Foreskin melanocyte (primary cell): ENCODE measurements at places on chromosomes 3 and 15.

DNA sequence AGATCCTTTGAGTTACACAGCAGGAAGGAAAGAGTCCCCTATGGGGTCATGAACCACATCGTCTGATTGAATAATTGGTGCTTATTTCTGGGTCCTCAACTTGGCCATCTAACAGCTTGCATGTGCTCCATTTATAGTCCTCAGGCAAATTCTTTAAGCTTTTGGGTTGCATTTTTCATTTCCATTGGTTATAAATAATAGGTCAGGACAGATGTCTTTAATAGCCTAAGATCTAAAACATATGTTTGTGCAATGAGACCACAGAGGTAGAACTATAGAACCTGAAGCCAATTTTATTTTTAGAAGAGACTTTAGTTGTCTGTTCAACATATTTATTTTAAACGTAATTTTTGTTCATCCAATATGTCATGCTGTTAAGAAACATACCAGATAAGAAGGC lies 43.2 kb downstream of the CD200R1L start:
- DNase-seq: no peak

- DNase-seq: no peak
Observed at GRCh38 chr3:90080988-90081387, 973.6 kb downstream of the EPHA3 start.

- no peak for DNase-seq
Observed at GRCh38 chr15:71806452-71806931, 3.9 kb upstream of the NR2E3 start.

DNA sequence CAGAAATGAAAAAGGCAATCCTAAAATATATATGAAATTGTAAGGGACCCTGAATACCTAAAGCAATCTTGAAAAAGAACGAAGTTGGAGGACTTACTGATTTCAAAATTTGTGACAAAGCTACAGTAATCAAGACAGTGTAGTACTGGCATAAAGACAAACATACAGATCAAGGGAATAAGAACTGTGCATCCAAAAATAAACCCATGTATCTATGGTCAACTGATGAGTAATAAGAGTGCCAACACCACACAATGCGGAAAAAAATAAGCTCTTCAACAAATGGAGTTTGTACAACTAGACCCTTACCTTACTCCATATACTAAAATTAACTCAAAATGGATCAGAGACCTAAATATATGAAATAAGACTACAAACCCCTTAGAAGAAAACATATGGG lies 29.6 kb downstream of the GSK3B start:
- no peak for DNase-seq

- no peak for DNase-seq
Observed at GRCh38 chr15:39672666-39673065, 91.8 kb downstream of the THBS1 start.

GRCh38 chr3:65728138-65728537 lies 310.6 kb downstream of the MAGI1 start:
- DNase-seq: no peak

DNA sequence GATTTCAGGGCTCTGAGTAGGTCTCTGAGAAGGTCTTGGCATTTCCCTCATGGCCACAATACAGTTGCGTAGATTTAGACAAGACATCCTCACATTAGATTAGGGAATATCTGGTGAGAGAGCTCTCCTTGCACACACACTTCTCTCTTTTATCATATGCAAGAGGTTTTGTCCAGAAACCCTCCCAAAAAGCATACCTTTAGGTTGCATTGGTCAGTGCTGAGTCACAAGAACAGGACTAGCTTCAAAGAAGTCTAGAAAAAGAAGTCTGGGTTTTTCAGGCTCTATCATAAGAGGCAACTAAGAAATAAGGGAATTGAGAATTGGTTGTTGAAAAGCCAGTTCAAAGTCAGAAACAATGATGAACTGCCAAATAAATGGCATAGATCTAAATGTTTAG lies 40.1 kb upstream of the MITF start:
- DNase-seq: no peak

DNA sequence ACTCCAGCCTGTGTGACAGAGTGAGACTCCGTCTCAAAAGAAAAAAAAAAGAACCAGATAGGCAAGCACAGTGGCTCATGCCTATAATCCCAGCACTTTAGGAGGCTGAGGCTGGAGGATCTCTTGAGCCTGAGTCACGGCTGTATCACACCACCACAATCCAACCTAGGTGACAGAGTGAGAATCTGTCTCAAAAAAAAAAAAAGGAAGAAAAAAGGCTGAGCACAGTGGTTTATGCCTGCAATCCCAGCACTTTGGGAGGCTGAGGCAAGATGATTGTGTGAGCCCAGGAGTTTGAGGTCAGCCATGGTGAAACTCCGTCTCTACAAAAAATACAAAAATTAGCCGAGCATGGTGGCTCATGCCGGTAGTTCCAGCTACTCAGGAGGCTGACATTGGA lies 5.6 kb upstream of the NICN1 start:
- no peak for DNase-seq

GRCh38 chr15:101198800-101199199 lies 53.0 kb downstream of the CHSY1 start:
- DNase-seq: no peak

GRCh38 chr15:80031841-80032240 lies 27.6 kb upstream of the ZFAND6 start:
- no peak for DNase-seq

DNA sequence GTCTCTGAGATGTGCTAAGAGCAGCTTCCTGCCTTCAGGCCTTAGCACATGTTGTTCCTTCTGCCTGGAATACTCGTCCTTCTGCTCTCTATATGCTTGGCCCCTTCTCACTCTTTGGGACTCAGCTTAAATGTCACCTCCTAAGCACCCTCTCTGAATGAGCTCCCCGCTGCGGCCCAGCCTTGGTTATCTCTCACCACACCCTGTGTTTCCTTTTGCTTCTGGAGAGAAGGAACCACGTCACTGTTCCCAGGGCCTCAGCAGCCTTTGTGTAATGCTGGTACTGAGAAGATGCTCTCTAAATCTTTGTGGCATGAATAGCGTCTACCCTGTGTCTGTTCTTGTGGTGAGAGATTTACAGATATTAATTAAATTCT lies 2.2 kb downstream of the FAH start:
- no peak for DNase-seq

GRCh38 chr3:126964261-126964660 lies 18.7 kb upstream of the PLXNA1 start:
- no peak for DNase-seq

DNA sequence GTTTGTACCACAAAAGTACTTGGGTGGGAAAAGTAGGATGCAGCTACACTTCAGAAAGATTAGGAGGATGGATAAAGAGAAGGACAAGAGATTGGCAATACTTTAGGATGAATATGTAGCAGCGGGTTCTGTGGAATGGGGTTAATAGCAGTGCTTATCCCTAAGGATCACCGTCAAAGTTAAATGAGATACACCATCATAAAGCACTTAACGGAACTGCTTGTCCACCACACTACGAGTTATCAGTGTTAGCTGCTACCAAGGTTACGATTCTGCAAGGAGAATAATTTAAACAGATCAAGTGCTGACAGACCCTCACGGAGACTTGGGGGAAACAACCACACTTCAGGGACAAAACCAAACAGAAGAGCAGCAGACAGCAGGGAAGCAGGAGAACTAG lies 963 bp downstream of the SHQ1 start:
- no peak for DNase-seq

GRCh38 chr3:172320468-172320867 lies 127.8 kb downstream of the GHSR start:
- no peak for DNase-seq

GRCh38 chr3:49133226-49133951 lies 539 bp upstream of the LAMB2 start:
- peak; percentile 81 for DNase-seq

GRCh38 chr3:52041118-52041731 lies 15.1 kb downstream of the DUSP7 start:
- DNase-seq: no peak

DNA sequence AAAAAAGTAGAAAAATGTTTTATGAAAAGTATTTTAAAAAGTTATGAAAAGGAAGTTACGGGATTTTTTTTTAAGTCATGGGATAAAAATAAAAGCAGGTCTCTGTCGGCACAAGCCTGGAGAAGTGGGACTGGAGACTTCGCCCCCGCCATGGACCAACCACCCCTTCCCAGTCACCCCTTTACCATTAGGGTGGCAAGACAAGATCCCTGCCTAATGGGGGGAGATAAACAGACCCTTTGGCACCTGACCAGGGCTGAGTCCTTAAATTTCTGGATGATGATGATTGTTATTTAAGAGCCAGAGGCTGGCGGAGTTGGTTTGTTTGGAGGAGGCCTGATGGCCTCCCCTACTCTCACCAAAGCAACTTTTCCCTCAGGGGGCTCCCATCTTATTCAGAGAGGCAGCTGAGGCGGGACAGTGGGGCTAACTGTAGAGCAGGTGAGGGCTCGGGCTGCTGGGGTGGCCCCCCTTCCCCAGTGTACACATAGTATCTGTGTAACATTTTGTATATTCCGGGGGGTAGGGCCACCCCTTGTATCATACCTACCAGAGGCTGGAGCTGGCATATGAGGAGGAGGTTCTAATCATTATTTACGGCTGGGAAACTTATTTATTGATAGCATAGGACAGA lies 74.0 kb downstream of the ADAMTS7 start:
- DNase-seq: no peak

GRCh38 chr3:36803091-36803791 lies 38.9 kb upstream of the DCLK3 start:
- DNase-seq: no peak

GRCh38 chr15:62439543-62440016 lies 274.5 kb upstream of the C2CD4B start:
- peak; percentile 55 for DNase-seq

DNA sequence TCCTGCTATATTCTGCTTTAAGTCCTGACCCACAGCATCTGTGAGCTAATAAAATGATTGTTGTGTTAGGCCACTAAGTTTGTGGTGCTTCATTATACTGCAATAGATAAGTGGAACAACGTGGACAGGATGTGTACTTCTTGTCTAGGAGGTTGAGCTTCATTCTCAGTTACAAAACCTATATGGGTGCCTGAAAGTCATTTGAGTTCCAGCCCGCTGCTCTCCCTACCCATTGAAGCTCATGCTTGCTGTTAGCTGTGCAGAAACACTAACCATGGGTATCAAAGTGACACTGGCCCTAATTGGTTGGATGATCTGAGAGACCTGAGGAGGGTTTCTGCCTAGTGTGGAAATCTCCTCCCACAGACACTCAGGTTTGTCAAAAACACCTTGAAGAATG lies 357.2 kb downstream of the PDCD6IP start:
- no peak for DNase-seq

GRCh38 chr3:99499235-99500158 lies 138.9 kb upstream of the COL8A1 start:
- peak; percentile 58 for DNase-seq

GRCh38 chr3:20692675-20693074 lies 506.7 kb upstream of the SGO1 start:
- no peak for DNase-seq

- DNase-seq: no peak
Observed at GRCh38 chr15:101138913-101139880, 112.7 kb downstream of the CHSY1 start.

DNA sequence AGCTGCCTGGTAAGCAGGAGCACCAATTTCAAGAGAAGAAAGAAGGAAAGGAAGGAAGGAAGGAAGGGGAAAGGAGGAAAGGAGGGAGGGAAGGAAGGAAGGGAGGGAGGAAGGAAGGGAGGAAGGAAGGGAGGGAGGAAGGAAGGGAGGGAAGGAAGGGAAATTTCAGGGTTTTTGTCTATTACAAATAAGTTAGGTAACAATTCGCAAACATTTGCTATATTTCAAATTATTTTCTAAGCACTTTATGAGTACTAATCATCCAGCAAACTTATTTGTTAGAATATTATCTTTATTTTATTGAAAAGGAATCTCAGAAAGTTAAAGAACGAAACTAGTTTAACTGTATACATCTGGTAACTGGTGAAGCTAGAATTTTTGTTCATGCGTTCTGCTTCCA lies 921.7 kb downstream of the TBL1XR1 start:
- DNase-seq: no peak

GRCh38 chr3:183022936-183023516 lies 42.7 kb upstream of the DCUN1D1 start:
- no peak for DNase-seq

- DNase-seq: no peak
Observed at GRCh38 chr15:98753726-98754656, 105.7 kb downstream of the IGF1R start.

DNA sequence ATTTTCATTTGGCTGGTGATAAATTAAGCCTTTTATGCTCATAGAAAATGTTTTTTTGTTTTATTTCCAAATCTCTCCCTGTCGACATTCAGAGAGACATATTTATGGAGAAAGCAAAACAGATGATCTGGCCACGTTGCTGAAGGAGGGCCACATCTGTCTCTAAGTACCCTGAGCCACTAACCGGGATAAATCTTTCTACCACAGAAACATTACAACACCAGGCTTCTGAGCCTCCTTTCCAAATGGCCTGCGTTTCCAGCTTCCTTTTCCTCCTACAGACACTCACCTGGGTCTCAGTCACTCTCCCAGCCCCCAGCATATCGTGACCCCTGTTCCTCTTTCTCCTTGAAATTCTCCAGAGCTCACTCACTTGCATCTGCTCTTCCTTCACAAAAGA lies 161.0 kb downstream of the ARRDC4 start:
- no peak for DNase-seq

DNA sequence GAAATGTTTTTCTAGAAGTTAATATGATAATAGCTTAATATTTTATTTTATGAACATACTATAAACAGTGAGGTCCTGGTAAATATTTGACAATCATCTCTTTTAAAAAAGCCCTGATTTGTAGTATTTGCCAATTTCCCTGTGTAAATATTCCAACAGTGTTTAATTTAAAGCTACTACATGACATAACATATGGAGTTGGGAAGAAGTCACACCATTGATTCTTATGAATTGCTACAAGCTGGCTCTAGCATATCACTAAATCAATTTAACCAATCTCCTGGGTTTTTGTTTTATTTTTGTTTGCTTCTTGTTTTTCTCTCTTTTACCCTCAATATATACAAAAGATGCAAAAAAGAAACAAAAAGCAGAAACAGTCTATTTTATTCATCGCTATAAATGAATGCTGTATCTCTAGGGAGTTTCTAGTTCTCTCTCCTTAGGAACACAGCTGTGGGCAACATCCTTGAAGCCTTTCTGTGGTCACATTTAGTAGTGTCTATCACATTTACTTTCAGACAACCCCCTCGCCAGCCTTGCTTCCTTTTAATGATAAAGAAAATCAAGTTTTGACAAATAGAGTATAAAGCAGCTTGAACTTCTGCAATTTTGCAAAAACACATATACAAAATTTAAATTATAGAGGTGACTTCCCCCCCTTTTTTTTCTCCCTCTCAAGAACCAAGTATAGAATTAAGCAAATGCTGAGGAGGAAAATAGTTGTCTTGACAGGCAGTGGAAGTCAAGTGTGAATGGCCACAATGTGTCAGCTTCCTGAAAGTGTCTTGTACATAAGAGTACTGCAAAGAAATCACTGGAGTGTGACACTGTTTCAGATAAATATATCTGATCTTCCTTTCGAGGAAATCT lies 21.4 kb downstream of the CCR1 start:
- DNase-seq: no peak

- no peak for DNase-seq
Observed at GRCh38 chr3:171883893-171884279, 40.7 kb downstream of the TMEM212 start.

- DNase-seq: no peak
Observed at GRCh38 chr15:39255760-39256159, 325.1 kb upstream of the THBS1 start.

GRCh38 chr3:197730200-197730599 lies 6.5 kb downstream of the RUBCN start:
- DNase-seq: no peak

GRCh38 chr15:84669726-84670125 lies 11.7 kb upstream of the NMB start:
- DNase-seq: no peak
